ENCODE measurements at places on chromosomes 11 and 22. TPM values are rescaled to one million over a fixed set of nuclear protein-coding genes. Genes with fewer than 3 reads are reported as not detected.

The SLC7A4 gene
- 0.69 TPM for total RNA-seq

The NRXN2 gene
- total RNA-seq = 8.5 TPM

The DGAT2 gene
- total RNA-seq = 79.3 TPM

The YPEL4 gene
- total RNA-seq = 1.1 TPM

GRCh38 chr11:117205211-117205818 lies 6.1 kb downstream of the TAGLN start:
- no peak for DNase-seq

DNA sequence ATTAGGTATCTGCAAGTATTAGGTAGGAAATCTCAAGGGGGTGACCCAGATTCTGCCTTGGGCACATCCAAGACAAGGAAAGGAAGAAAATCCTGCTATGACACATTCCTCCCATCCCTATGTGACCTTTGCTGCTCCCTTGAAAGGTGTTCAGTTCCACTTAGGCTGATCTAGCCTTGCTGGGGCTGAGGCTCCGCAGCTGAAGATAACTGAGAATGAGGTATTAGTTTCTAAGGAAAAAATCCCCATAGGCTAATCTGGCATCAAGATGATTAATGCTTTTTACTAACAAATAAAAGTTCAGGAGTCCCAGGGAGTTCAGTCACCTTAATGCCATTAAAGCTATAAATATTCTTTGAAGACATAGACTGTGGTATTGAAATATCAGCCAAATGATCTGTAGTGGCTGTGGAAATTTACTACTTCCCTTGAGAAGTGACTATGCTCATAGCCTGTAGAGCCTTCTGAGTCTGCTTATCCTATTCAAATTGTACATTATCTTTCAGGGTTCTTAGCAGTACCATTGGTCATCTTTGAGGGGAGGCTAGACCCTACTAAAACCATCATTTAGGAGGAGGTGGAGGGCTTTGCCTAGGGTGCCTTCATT lies 239.9 kb upstream of the RAG2 start:
- no peak for DNase-seq

- no peak for DNase-seq
Measured at GRCh38 chr11:68657021-68657780, 27.1 kb upstream of the GAL start.

The ACRV1 gene
- total RNA-seq = not detected

DNA sequence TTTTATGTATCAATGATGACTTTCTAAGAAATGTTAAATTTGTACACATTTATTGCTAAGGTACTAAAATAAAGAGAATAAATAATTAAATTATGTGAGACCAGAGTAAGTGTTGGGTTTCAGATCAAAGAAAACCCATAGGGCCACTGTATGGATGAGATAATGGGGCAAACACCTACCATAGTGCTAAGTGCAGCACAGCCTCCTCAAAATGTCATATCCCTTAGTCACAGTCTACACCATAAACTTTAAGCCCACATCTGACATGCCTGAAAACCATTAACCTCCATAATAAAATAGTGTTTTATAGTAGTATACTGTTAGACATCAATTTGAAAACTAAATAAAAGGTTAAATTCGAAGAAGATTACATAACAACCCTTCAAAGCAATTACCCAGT lies 37.5 kb downstream of the SESN3 start:
- DNase-seq = no peak

The MFNG gene
- total RNA-seq = 2.4 TPM

Data from skin of body (tissue), 3 donors.